Adipose tissue (tissue), 3 donors: ENCODE measurements at places on chromosomes 1 and 21. TPM values are rescaled to one million over a fixed set of nuclear protein-coding genes. Genes with fewer than 3 reads are reported as not detected.

FCER1G gene
- polyA plus RNA-seq: 227 TPM

OR6N1 gene
- polyA plus RNA-seq: not detected

RNF11 gene
- polyA plus RNA-seq: 81.6 TPM

OPTC gene
- not detected for polyA plus RNA-seq

RNU1-3 gene
- polyA plus RNA-seq: not detected

SLC35F3 gene
- not detected for polyA plus RNA-seq

SPRR2E gene
- polyA plus RNA-seq: not detected

OR2L5 gene
- not detected for polyA plus RNA-seq

TTC3 gene
- 41.2 TPM for polyA plus RNA-seq

TAS1R3 gene
- 0.45 TPM for polyA plus RNA-seq

CGN gene
- polyA plus RNA-seq: 28.7 TPM

BLACAT1 gene
- not detected for polyA plus RNA-seq

EFNA4 gene
- 4.6 TPM for polyA plus RNA-seq

CDA gene
- polyA plus RNA-seq: 0.66 TPM

LCE1E gene
- not detected for polyA plus RNA-seq

CD58 gene
- 5.6 TPM for polyA plus RNA-seq

MFSD2A gene
- 21.0 TPM for polyA plus RNA-seq

LCE1F gene
- not detected for polyA plus RNA-seq

ELF3 gene
- polyA plus RNA-seq: 222 TPM
